ENCODE measurements at places on chromosomes 13 and 19. TPM values are rescaled to one million over a fixed set of nuclear protein-coding genes. Genes with fewer than 3 reads are reported as not detected.

- no peaks in the 10 kb centered on the region for H3K36me3 ChIP-seq
- H3K4me1 ChIP-seq, result no peaks in the 10 kb centered on the region
Observed at GRCh38 chr19:31392464-31392863, 43.2 kb upstream of the TSHZ3 start.

- peak; percentile 69 for DNase-seq
- no peaks in the 10 kb centered on the region for H3K27me3 ChIP-seq
- H3K4me1 ChIP-seq, result peaks cover 4% of the 10 kb centered on the region
- no peak overlapping the region for H3K27ac ChIP-seq
Observed at GRCh38 chr13:104584481-104584880, 1518.3 kb upstream of the SLC10A2 start.

DNA sequence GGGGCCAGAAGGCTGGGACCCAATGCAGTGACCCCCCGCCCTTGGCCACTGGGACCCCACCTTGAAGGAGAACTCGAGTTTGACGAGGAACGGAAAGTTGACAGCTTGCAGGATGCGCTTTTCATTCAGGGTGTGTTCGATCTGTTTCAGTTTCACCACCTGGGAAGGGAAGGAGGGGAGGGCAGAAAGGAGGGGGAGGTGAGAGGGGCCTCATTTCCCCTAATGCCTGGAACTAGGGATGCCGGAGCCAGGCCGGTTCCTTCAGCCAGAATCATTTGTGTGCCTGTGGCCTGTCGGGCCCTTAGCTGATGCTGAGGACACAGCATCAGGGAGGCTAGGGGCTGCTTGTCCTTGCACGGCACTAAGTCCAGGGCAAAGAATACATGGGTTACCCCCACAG is 12.2 kb upstream of the SAMD1 start:
- peaks cover 10% of the 10 kb centered on the region for H3K36me3 ChIP-seq
- H3K4me1 ChIP-seq, result no peaks in the 10 kb centered on the region
- no peak for DNase-seq
- no peaks in the 10 kb centered on the region for H3K27me3 ChIP-seq

DNA sequence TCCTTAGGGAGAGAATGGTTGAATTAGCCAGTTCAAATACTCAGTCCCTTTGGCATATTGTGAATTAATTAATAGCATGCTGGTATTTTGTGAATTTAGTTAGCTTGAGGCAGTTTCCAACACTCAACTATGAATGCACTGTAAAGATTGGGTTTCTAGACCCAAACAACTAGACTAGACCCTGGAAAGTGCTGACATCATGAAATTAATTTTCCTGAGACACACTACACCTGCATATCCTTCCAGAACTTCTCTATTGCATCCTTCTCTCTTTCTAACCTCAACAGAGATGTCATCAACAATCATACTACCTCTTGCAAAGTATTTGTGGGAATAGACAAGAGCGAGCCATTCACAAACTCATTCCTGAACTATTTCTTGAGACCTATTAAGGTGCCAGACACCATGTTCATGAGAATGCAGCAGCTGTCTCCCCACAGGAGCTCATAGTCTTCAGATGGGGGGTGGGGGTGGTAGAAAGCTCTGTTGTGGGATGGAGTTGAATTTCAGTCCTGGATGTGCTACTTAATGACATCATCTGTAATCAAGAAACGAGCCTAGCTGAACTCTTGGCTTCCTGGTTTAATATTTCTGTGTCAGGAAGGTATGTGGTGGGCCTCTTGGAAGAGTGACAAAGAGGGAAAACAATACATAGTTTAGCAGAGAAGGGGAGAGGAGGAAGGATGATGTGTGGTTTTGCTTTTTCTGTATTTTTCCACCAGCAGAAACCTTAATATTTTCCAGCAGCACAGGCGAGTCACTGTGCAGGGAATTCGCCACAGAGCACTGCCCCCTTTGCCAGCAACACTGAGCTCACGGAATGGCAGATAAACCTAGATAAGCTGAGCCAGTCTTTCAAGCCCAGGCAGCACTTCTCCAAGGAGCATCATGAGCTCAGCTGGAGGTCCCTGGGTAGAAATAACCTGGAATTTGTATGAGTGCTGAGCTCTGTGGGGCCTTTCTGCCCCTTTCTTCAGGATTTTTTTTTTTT is 53.1 kb upstream of the CYSLTR2 start:
- peak overlapping the region; percentile 62 for H3K27ac ChIP-seq
- peaks cover 17% of the 10 kb centered on the region for H3K4me1 ChIP-seq
- no peaks in the 10 kb centered on the region for H3K36me3 ChIP-seq
- peak; percentile 98 for DNase-seq

DNA sequence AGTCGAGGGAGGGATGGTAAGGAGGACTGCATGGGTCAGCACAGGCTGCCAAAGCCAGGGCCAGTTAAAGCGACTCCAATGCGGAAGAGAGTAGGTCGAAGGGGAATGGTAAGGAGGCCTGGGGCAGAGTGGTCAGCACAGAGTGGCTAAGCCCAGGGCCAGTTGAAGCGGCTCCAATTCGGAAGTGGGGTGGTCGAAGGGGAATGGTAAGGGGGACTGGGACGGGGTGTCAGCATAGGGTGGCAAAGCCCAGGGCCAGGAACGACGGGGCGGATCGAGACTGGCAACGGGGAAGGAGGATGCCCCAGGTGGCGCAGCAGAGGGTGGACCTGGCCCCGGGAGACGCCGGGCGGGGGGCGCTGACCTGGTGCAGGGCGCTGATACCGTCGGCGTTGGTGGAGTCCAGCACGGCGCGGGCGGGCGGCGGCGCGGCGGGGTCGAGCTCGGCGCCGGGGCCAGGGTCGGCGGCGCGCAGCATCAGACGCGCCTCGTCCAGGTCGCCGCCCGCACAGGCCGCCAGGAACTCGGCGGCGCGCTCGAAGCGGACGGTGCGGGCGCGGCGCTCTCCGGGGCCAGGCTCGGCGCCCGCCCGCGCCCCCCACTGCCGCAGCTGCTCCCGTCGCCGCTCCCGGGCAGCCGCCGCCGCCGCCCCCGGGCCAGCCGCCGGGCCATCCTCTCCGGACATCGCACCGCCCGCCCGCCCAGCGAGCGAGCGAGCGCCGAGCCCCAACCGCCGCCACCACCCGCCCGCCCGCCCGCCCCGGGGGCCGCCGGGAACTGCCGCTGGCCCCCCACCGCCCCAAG is at the start of gene PPP1R12C:
Gene PPP1R12C, minus strand, starts transcription at position 779 of the 804 bp plus-strand sequence. Its CDS starts 94 bp downstream, at position 685.
- peak within 1 kb of the TSS; percentile 86 for H3K4me3 ChIP-seq
- DNase-seq, result no peak
- no peaks in the 10 kb centered on the region for H3K36me3 ChIP-seq
- H3K27ac ChIP-seq, result peak within 1 kb of the TSS; percentile 83

HSD17B14 gene
- total RNA-seq, result 8.2 TPM
